ENCODE measurements at places on chromosomes 6 and 20.

GRCh38 chr6:36443471-36444428, 950 bp downstream of the KCTD20 start:
- no peak for DNase-seq

DNA sequence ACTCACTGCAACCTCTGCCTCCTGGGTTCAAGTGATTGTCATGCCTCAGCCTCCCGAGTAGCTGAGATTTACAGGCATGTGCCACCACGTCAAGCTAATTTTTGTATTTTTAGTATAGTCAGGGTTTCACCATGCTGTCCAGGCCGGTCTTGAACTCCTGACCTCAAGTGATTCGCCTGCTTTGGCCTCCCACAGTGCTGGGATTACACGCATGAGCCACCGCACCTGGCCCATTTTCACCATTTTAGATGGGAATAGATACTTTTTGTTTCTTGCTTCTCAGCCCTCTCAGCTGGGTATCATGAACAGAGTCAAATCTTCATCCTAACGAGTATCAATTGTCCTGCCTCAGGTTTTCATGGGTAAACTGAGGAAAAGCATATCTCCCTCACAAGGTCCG, 235.0 kb downstream of the CDC5L start:
- DNase-seq = no peak

GRCh38 chr20:5967469-5967868, 17.0 kb downstream of the MCM8 start:
- no peak for DNase-seq

DNA sequence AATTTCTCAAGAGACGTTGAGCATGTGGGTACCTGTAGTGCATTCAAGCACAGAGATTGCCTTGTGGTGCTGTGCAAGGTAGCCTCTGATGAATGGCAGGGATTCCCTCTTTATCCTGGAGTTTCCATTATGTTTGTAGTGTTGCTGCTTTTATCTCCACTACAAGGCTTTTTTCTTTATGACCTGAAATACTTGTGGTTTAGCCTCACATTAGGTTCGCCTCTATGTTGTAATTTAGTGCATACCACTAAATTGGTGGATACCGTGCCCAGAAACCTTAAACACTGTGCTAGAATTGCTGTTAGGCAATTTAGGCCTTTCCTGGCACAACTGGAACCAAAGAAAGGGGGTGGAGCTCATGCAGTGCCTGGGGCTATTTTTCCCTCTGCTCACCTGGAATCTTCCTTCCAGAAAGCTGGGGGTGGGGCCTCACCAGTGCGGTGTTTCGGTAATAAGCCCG, 76.8 kb downstream of the NCOA7 start:
- DNase-seq = no peak

DNA sequence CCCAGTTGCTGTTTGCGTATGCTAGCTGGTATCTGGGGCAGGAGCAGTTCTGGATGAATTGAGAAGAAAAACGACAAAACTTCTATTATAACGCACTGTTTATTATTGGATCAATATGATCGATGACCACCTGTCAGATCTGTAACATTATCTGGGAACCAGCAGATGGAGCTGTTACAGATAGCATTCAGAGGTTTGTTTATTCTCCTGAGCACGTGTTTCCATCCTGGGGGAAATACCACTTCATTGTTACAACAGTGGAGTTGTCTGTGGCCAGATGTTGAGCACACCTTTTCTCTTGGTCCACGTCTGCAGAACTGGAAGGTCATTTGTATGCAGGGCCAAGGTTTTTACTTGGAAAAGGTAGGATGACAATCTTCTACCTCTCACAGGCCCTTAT, 16.0 kb upstream of the NKX2-2 start:
- DNase-seq = no peak

DNA sequence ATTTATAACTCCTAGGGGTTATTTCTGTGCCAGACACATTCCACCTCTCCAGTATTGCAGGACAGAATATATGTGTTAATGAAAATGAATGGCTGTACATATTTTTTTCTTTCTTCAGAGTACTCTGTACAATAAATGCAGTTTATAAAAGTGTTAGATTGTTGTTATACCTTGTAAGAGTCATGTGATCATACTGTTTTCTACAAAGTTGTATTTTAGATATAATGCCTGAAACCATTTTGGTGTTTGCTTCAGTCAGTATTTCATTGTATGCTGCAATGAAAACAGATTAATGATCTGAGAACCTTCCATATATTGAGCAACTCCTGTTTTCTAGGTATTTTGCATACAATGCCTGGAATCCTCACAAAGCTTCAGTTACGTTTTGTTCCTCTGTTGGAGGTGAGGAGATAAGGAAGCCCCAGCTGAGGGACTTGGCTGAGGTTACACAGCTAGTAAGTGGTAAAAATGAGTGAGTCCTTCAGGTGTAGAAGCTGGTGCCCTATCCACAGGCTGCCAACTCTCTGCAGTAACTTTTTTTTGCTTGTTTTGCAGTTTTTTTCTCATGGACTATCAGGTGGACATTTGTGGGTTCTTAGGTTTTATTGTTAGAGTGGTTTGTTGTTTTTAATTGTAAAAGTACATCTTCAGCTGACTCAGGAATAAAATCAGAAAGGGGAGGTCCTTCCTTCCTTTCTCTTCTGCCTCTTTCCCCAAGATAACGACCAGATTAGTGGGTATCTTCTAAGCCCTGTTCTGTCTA, 11.6 kb downstream of the PDCD2 start:
- DNase-seq = no peak

DNA sequence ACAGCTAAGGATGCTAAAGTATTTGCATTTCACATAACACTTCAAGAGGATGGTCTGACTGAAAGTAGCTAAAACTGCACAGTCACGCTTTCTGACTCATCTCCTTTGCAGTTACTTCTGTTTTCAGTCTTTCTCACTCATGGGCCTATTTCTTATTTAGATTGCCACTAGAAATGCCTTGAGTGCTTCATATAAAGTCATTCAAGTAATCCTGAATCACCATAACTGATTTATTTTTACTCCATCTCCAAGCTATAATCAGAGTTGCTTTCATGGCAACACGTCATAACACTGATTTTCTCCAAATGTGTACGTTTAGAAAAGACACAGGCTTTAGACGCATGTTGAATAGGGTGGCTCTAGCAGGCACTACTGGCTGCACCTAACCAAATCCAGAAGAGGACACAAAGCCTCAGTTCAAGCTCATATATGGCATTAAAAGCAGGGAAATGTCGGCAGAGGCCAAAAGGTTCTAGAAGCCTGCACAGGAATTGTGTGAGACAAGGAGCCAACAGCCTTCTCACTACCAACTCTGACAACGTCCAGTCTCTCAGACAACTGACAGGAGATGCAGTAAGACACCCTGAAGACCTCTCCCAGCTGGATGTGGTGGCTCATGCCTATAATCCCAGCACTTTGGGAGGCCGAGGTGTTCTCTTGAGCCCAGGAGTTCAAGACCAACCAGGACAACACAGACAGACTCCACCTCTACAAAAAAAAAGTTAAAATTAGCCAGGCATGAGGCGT, 64.1 kb upstream of the BEND6 start:
- DNase-seq = peak; percentile 71
